ENCODE measurements at places on chromosomes 3 and 15.

- no peak for DNase-seq
These were observed 68.9 kb downstream of the THBS1 start for GRCh38 chr15:39649757-39650156.

DNA sequence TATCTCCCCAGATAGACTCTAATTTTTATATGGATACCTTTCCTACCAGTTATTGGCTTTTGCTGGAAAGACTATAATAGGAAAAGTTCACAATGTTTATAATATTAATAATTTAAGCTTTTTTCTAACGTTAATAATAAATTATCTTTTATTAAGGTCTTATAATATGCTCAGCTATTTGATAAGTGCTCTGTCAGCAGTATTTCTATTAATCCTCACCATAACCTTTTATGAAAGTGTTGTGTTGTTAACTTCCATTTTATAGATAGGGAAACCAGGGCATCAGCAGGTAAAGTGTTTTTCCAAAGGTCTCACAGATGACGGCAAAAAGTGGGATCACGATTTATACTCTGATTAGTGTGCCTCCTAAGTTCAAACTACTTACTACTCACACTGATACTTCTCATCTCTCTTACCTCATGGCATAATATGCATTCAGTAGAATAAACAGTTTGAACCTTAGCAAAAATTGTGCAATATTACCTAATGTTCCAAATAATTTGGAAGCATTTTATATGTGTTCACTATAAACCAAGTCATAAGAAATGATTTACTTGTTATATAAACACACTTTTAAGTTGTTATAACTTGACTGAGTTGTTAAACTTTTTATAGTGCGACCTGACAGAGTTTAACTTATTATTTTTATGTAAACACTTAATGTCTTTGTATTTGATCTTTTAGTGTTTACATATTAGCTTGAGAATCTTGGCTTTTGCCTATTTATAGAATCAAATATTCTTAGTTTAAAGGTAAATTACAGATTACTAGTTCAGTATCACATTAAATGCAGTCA is 274.9 kb upstream of the DCBLD2 start:
- DNase-seq, result no peak

DNA sequence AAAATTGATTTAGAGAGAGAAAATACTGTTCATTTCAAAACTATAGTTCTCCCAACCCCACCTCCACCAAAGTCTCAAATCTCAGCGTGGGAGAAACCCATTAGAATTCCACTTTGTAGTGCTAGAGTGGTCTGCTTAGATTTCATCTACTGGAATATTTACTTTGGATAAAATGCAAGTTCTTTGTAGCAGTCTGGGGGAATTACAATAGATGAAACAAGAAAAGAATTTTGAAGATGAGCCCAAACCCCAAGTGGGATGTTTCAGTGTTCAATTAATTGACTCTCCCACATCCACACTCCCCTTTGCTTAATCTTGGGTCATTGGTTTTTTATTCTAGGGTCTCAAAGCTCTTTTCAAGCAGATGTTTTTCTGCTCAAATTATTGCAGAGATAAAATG is 97.8 kb downstream of the RPL22L1 start:
- no peak for DNase-seq

DNA sequence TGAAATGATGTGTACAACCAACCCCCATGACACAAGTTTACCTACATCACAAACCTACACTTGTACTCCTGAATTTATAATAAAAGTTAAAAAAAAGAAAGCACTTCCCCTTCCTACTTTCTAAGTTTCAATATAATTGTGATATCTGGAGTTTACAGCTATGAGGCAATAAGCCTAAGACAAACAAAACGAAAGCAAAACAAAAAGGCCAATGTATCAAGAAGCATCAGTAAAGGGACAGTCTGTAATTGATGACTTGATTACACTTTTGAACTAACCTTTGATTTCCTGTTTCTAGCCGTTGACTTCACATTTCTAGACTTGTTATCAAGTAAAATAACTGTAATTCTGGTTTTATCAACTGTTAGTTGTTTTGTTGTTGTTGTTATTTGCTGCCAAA is 187.5 kb upstream of the CNTN3 start:
- DNase-seq, result no peak

DNA sequence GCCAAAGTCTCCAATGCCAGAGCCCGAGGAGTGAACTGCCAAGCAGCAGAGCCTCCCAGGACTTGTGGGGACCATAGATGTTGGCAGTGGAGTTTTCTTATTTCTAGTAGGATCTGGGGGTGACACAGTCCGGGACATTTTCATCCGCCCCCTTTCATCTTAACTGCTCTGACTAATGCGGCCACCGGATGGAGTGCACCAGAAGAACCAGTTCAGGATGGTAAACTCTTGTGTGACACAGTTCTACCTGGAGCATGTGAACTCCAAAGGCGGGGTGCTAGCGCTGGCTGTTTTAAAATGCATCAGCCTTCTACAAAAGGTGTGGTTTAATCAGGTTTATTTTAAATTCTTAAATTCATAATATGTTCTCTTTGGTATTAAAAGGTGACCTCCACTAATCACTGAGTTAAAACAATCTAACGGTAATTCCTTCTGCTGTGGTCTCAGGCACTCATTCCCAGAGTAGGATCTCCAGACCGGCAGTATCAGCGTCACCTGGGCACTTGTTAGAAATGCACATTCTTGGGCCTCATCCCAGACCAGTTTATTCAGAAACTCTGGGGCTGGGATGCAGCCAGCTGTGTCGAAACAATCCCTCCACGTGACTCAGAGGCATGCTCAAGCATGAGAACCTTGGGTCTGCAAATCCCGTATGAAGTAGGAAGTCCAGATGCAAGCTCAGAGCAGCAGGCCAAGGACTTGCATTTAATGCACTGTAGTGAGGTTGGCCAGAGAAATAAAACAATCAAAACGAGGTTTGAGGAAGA is 105.5 kb downstream of the GABRB3 start:
- no peak for DNase-seq

DNA sequence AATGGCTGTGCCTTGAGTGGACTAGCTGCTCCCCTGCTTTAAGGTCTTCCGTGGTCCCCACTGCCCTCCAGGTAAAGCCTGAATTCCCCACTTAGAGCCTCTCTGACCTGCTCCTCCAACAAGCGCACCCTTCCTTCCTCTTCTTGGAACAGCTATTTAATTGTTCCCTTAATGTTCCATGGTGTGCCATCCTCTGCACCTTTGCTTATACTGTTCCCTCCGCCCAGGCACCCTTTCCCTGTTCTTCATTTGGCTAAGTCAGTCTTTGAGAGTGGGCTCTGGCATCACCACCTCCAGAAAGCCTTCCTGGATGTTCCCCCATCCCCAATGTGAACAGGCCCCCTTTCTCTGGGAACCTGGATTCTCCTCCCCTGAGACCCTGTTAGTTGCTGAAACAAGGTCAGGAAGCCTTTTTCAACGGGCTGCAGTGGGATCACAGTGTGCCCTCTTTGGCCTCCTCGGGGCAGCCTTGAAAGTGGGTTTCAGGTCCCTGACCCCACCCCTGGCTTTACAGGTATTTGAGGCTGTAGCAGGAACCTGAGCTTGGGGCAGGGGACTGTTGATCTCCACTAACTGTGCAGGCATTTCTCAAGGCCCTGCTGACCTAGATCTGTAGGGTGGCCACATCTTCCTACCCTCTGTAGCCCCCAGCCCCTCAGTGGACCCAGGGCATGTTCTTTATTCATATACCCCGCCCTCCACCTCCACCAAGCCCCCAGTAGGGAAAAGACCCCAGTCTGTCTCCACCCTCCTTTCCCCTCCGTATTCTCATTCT is 5.0 kb downstream of the ISLR start:
- no peak for DNase-seq

DNA sequence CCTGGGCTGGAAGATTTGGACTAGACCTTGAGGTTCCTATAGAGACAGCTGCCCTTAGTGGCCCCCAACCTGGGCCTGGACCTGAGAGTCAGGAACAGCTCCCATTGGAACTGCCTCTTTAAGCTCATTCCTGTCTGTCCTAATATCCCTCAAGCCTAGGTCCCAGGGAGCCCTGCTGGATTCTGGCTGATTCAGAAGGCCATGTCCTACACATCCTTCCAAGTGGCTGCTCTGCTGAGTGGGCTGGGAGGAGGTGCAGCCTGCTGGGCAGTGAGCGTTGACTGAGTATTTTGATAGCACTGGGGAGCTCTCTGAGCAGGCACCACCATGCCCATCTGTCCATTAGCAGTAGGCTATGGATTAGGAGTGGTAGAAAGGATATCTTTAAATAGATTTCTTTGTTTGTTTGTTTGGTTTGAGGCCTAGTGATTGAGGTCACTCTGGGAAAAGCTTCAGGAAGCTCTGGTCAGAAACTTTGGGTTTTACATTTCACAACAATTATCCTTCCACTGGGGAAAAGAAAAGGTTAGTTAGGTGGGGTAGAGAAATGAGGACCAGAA is 54.6 kb upstream of the ATOSA start:
- no peak for DNase-seq

DNA sequence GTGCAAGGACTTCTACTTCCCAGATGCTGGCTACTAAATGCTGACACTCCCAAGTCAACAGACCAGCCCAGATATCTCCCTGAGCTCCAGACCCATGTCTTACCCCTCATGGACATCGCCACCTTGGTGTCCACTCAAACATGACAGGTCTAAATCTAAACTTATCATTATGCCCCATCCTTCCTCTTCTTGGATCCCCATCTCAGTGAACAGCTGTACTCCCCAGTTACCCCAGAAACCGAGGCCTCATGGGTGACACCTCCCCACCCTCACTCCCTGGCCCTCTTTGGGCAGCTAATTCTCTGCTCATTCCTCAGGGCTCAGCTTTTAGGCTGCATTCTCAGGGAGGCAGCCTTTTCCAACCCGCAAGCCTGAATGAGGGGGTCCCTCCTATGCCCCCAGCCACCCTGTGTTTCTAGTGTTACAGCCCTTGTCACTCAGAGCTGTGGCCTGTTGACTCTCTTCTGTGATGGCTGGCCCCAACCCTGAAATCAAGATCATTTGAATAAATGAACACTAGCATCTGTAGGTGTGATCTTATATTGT is 5.4 kb downstream of the EHD4 start:
- DNase-seq, result no peak

DNA sequence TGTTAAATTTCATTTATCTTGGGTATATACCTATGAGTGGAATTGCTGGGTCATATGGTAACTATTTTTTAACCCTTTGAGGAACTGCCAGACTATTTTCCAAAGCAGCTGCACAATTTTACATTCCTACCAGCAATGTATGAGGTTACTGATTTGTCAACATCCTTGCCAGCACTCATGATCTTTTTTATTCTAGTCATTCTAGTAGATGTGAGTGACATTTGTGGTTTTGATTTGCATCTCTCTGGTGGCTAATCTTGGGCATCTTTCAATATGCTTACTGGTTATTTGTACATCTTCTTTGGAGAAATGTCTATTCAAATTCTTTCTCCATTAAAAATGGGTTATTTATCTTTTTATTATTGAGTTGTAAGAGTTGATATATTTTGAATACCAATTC is 21.3 kb upstream of the LRRC58 start:
- DNase-seq, result no peak

DNA sequence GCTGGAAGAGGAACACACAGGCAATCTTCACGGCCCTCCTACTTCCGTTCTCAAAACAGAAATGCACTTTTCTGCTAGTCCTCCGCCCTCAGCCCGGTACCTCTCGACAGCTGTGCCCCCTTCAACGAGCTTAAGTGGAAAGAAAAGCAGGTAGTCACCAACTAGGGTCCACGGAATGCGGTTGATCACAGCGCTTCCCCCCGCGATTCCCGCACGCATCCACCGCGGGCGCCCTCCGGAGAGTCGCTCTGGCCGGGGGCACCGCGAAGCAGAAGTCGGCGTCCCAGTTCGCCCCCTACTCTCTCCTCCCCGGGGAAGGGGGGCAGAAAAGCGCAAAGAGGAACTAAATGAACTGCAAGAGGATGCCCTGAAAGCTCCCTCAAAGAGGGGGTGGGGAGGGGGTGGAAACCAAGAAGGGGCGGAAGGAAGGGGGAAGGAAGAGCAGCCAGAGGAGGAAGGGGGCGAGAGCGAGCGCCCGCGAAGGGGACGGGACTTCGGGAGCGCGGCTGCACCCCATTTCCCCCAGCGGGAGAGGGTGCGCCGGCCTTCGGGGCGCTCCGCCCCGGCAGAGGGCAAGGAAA is 738 bp downstream of the ACAP2 start:
- DNase-seq, result peak; percentile 31

- no peak for DNase-seq
These were observed 25.1 kb downstream of the SHISA5 start for GRCh38 chr3:48478626-48479555.

- no peak for DNase-seq
These were observed 22.2 kb downstream of the MED12L start for GRCh38 chr3:151107701-151108100.

Data from activated T-cell treated with anti-CD3 and anti-CD28 coated beads for 1 hour (primary cell).